ENCODE measurements at places on chromosomes 12 and 14. TPM values are rescaled to one million over a fixed set of nuclear protein-coding genes. Genes with fewer than 3 reads are reported as not detected.

The RNF31 gene
- total RNA-seq: 82.2 TPM

DNA sequence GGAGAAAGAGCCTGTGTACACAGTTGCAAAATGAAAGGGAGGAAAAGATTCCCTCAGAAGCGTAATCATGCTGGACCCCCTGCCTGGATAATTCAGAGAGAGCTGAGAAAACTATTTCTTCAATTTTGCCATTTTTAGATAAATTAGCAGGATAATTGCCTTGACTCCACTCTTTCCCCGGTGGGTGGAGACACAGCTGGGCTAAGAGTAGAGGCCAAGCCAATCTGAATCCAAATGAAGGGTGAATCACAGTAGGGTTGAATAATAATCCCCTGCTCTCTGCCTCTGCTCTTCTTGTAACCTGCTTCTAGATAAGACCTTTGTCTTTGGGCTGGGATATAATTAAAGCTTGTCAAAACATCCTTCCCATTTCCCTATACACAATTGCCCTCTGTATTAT is 150.1 kb downstream of the CAPZA3 start:
- H3K27me3 ChIP-seq: no peaks in the 10 kb centered on the region
- peaks cover 4% of the 10 kb centered on the region for H3K4me1 ChIP-seq
- no peak overlapping the region for H3K4me3 ChIP-seq
- no peak overlapping the region for H3K27ac ChIP-seq
- no peak for DNase-seq

DNA sequence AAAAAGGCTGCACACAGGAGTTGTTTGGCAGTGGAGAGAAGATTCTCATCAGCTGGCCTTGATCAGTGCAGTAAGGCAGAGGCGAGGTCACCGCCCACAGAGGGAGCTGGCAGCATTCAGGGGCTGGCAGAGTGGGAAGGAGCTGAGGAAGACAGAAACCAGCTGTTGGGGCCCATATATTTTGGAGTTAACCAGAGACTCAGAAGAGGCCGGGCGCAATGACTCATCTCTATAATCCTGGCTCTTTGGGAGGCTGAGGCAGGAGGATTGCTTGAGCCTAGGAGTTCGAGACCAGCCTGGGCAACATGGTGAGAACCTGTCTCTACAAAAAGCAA is 17.7 kb downstream of the SMCO2 start:
- no peak overlapping the region for H3K27ac ChIP-seq
- H3K27me3 ChIP-seq: no peaks in the 10 kb centered on the region
- peaks cover 5% of the 10 kb centered on the region for H3K4me1 ChIP-seq
- H3K36me3 ChIP-seq: no peaks in the 10 kb centered on the region

The AQP2 gene
- total RNA-seq: not detected
